ENCODE measurements at places on chromosomes 2 and 18. TPM values are rescaled to one million over a fixed set of nuclear protein-coding genes. Genes with fewer than 3 reads are reported as not detected.

- DNase-seq = no peak
Measured at GRCh38 chr18:51498085-51498855, 300.8 kb upstream of the MEX3C start.

DNA sequence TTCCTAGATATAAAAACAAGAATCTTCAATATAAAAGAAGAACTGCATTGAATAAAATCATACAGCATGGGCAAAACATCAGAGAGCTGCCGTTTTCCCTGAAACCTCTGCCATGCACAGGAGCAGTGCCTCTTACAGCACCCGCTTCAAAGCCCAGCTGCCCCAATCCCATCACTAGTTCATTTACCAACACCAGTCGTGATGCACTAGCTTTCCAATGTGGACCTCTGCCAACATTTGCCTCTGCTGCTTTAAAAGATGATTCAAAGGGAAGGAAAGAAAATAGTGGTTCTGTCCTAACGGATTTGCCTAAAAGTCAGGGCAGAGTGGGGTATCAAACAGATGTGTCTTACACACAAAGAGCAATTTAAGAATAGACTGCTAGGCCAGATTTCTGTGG is 43.4 kb upstream of the AP1S3 start:
- DNase-seq = no peak

GRCh38 chr2:119792907-119793312 is 33.2 kb downstream of the PTPN4 start:
- DNase-seq = peak; percentile 27

DNA sequence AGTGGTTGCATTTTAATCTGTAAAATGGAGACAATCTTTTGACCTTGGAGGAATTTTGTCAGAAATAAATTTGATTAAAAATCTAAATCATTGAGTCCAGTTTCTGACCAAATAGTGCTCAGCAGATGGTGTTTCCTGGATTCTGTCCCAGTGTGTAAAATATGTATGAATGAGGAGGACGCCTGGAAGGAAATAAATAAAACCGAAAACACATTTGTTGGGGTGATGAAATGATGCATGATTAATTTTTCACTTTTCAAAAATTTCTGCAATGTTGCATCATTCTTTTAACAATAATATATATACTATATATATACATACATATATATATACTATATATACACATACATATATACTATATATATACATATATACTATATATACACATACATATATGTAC is 261.1 kb upstream of the TRIB2 start:
- no peak for DNase-seq

Gene CAPN13
- total RNA-seq = 2.3 TPM

Gene CCDC121
- total RNA-seq = 2.3 TPM

- no peak for DNase-seq
Measured at GRCh38 chr18:3605486-3605952, 155.5 kb downstream of the TGIF1 start.

Gene DHRS9
- not detected for total RNA-seq

Gene SULT6B1
- not detected for total RNA-seq

DNA sequence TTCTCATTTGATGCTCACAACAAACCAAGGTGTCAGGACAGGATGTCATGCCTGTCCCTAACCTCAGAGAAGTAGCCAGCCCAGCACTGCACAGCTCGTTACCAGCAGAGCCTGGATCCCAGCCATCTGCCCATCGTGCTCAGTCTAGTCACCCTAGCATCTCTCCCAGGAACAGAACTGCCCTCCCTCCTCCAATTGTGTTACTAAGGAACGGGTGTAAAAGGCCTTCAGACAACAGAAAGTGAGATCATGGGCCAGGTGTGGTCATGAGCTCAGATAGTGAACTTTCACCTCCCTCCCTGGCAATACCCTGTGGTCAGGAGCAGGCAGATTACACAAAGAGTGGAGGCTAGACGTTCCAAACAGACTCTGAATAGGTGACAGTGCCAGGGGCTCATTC is 111.8 kb upstream of the PPP1CB start:
- no peak for DNase-seq

Gene GDF7
- total RNA-seq = 1.4 TPM

GRCh38 chr18:26648509-26649192 is 100.3 kb upstream of the KCTD1 start:
- DNase-seq = no peak

- DNase-seq = peak; percentile 4
Measured at GRCh38 chr2:41283079-41283775, 764.6 kb upstream of the PKDCC start.

DNA sequence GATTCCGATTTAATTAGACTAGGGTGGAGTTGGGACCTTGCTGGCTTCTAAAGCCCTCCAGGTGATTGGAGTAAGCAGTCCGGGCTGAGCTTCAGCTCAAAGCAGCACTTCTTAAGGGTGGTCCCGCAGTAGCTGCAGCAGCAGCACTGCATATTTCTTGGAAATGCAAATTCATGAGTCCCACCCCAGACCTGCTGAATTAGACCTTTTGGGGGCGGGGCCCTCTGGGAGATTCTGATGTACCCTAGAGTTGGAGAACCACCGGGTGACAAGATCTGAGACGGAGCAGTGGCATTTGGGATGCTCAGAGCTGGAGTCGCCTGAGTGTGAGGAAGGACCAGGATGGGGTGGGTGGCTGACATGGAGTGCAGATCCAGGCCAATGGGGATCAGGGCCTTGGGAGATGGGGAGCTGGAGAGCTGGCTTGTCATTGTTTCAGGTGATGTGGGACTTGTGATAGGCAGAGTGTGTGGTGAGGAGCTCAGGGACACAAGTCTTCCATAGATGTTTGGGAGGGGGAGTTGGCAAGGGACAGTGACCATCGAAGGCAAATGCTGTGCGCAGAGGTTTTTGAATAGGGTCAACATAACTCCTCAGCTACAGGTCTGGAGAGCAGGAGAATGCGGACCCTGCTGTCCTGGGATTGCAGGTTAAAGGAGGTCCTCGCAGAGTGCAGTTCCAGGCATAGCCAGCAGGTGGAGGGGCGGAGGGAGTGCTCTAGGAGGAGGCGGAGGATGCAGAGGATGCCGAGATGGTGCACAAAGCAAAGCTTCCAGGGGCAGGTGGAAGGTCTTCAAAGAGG is 130.9 kb upstream of the RAB12 start:
- peak; percentile 93 for DNase-seq

DNA sequence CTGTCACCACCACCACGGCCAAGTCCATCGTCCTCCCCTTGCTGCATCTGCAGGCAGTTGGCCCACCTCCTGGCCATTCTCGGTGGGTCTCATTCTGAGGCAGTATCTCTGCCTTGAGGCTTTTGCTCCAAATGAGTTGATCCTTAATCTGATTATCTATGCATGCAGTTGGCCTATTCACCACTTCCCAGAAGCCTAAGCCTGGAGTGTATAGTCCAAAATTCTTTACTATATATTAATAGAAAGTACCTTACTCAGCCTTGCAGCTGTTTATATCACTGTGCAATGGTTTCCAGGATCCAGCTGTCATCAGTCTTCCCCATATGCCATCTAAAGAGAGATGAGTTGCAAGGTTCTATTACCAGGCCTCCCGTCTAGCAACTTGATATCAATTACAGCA is 292.4 kb downstream of the SS18 start:
- no peak for DNase-seq

DNA sequence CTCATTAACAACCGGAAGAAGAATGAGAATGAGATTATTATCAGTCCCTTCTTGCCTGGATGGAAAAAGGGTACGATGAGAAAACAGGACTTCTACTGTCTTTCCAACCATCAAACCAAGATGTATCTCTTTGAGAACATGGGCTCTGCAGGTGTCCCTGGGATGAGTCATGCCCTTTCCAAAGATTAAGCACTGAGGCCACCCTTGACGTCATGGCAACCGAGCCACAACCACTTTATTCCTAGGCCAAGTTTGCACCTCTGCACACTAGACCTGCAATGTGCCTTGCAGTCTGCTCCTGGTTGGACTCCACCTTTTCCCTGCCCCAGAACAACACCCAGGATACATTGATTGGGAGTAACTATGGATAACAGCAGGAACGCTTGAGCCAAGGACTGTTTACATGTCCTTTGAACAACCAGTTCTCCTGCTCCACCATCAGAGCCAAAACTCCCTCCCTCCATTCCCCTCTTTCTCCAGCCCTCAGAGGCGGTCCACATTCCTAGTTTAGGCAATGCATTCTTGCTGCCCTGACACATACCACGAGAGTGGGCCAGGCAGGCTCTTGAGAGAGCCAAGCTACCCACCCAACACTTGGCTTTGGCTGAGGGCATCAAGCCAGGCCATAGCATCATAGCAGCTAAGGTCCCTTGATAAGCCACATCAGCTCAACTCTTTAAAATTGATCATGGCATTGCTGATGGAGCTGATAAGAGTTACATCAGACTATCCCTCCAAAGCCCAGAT is 310.7 kb downstream of the TNS1 start:
- no peak for DNase-seq

- DNase-seq = no peak
Measured at GRCh38 chr2:37457401-37457901, 113.0 kb downstream of the QPCT start.

DNA sequence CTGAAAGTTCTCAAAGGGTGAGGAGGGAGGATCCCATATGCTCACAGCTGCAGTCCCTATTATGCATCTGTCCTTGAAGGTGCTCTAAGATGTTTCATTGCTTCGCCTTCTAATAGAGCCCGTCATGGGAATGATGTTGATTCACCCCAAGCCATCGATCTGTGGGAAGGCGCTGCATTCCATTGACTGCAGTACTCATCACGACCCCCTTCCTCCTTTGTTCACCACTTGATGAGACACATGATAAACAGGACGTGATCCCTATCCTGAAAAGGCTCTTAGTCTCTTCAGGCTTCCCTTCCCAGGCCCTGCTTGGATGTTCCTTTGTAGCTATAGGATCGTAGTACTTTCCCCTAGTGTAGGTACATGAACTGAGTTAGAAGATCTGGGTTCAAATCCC is 181.8 kb downstream of the AGPS start:
- peak; percentile 9 for DNase-seq

Gene ALPG
- 0.89 TPM for total RNA-seq

DNA sequence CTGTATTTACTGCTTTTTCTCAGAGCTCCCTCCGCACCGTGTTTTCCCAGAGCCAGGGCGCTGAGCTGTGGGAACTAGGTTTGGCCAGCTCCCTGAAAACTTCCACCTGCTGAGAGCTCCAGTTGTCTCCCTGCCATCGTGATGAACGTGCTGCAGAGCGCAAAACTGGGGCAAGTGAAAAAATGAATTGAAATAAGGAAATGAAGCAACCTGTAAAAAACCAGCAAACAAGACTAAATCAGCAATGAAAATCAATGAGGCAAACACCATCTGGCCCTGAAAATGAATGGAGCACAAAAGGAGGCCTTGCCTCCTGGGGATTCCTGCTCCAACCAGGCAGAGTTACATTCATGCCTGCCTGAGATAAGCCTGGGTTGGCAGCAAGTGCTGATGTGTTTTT is 129.9 kb downstream of the MARCHF4 start:
- peak; percentile 52 for DNase-seq

Gene UGT1A6
- not detected for total RNA-seq

- DNase-seq = peak; percentile 26
Measured at GRCh38 chr18:49014605-49015267, 64.0 kb upstream of the SMAD7 start.

DNA sequence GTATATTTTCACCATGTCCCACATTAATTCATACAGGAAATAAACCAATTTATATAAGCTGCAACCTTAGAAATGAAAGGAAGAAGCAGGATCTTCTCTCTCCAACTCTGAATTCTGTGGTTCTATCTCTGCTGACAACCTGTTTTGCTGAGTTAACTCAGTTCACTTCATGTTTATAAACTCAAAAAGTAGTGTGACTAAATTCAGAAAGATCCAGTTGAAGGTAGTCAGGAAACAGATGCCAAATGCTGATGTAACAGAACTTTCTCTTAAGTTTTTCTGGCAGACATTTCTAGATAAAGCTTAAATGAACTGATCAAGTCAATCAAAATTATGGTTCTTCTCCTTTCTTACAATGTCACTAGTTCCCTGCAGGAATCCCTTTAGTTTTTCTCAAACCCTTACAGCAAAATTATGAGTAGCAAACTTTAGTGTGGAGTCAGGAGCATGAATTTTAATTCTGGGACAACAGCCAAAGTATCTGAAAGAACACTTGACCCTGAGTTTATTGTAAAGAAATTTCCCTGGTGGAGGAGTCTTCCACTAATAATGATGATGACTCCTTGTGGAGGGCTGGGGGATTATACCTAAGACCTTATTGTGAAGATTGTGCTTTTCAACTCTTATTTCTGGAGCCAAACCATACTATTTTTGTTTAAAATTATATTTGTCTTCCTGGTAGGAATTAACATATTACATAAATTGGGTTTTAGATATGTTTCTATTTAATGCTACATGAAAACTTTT is 216.9 kb downstream of the MYO3B start:
- DNase-seq = no peak

Gene KLHL41
- not detected for total RNA-seq

GRCh38 chr2:56014046-56014730 is 90.6 kb upstream of the EFEMP1 start:
- no peak for DNase-seq
